ENCODE measurements at places on chromosomes 11 and 22. TPM values are rescaled to one million over a fixed set of nuclear protein-coding genes. Genes with fewer than 3 reads are reported as not detected.

FAR1 gene
- total RNA-seq: 32.9 TPM

OR52I1 gene
- not detected for total RNA-seq

IGSF22 gene
- not detected for total RNA-seq

OR4D5 gene
- not detected for total RNA-seq

SCGB1D2 gene
- total RNA-seq: not detected

TMEM45B gene
- not detected for total RNA-seq

All from NCI-H460 (cell line).